ENCODE measurements at places on chromosomes 5 and 9.

DNA sequence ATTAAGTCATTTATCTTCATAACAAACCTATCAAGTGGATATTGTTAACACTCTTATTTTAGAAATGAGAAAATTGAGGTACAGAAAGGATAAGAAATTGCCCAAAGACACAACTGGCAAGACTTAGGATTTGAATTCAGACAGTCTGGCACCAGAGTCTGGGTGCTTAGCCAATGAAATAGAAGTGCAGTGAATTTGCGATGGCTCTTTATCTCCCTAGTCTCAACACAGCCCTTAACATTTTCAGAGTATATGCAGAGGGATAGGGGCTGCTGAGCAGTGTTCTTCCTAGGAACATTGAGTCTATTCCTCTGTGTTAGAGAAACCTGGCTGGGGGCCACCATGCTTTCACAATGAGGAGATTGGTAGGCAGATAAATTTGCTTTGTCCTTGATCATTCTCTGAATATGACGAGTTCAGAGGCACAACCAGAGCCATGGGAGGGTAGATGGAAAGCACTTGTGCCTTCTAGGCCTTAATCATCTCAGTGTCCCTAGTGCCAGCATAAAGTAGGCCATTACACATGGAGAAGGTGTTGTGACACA, 6.1 kb upstream of the FSD1L start:
- DNase-seq, result no peak

GRCh38 chr9:3758816-3759576, 233.2 kb upstream of the RFX3 start:
- DNase-seq, result no peak

- no peak for DNase-seq
These were observed 143.3 kb downstream of the FGF10 start for GRCh38 chr5:44245935-44246334.

DNA sequence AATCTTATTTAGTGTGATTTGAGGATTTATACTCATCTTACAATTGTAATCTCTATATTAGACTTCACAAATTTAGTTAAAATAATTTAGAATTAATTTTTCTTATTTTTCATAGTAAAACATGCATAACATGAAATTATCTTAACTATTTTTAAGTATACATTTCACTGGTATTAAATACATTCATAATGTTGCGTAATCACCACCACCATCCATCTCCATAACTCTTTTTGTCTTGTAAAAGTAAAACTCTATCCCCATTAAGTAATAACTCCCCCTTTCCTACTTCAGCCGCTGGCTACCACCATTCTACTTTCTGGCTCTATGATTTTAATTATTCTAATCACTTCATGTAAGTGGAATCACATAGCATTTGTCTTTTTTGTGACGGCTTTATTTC, 193.4 kb downstream of the SH3GL2 start:
- no peak for DNase-seq

GRCh38 chr5:149452007-149452664, 73.0 kb upstream of the IL17B start:
- peak; percentile 48 for DNase-seq

DNA sequence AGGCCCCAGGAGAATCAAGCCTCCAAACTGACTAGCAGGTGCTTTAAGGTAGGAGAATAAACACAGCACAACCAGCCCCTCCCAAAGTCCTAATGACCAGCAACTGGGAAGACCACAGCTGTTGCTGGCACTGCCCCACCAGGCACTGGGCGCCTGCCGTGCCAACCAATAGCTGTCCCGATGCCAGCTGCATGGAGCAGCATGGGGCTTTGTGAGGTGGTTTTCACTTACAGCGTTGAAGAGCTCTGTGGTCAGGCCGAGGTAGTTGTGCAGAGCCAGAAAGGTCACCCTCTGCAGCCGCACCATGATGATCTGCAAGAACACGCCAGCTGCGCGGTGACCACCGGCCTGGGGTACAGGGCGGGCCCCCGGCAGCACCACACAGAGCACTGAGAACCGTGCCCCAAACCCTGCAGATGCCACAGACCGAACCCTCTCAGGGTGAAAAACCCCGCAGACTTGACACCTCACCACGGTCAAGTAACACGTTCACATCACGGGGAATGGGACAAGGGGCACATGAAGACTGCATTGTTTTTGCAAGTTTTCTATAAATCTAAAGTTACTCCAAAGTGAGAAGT, 28.7 kb downstream of the PNPLA7 start:
- no peak for DNase-seq

DNA sequence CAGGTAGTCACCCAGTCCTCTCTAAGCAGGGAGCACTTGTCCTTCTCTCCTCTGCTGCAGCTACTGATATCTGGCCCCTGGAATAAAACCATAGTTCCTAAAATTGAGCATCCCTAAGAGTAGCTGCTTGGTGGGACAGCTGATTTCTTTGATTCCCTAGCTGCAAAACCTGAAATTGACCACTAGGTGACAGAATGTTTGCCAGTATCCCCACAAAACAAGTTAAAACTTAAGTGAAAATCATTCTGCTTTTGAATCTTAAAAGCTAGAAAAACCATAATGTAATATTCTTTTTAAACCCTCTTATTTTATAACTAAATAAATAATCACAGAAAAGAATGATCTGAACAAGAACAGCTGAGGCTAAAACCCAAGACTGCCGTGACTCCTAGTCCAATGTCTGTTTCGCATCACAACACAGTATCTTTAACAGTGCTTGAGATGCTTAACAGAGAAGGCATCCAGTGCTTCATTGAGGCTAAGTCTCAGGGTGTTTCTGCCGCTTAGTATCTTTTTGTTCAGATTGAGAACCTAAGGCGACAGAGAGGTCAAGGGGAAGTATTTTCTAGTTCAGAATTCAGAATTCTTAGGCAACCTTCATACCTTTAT, 24.4 kb upstream of the TAL2 start:
- no peak for DNase-seq

- no peak for DNase-seq
These were observed 158.0 kb downstream of the DEPDC1B start for GRCh38 chr5:60541980-60542379.

- DNase-seq, result peak; percentile 89
These were observed 3.7 kb upstream of the STXBP1 start for GRCh38 chr9:127608104-127608966.

DNA sequence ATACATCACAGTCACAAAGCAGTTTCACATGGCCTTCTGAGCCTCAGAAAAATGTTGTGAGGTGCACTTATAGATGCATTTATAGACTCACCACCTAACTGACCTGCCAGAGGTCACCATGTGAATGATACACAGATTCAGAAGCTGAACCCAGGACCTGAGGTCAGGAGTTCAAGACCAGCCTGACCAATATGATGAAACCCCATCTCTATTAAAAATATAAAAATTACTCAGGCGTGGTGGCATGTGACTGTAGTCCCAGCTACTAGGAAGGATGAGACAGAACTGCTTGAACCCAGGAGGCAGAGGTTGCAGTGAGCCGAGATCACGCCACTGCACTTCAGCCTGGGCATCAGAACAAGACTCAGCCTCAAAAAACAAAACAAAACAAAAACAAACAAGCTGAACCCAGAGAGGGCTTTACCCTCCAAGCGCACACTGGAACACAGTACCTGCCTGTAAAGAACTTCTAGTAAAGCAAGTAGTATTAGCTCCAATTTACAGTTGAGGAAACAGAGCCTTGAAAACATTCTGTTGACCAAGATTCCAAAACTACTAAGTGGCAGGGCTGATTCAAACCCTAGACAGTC, 16.3 kb downstream of the ECPAS start:
- no peak for DNase-seq

DNA sequence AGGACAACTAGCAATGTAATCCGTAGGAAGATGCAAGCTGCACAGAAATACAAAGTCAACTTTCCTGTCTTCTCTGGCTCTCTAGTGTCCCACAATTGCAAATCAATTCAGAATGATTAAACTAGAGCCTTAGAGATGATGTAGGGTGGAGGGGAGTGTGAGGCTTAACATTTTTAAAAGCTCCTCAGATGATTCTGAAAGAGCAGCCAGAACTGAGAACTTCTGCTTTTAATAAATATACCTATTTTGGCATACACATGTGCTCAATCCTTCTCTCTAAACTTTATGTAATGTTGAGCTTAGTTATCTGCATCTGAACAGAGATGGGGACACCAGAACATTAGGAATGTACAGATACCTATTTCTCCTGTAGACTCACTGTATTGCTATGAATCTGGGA, 139.9 kb upstream of the APC start:
- no peak for DNase-seq

DNA sequence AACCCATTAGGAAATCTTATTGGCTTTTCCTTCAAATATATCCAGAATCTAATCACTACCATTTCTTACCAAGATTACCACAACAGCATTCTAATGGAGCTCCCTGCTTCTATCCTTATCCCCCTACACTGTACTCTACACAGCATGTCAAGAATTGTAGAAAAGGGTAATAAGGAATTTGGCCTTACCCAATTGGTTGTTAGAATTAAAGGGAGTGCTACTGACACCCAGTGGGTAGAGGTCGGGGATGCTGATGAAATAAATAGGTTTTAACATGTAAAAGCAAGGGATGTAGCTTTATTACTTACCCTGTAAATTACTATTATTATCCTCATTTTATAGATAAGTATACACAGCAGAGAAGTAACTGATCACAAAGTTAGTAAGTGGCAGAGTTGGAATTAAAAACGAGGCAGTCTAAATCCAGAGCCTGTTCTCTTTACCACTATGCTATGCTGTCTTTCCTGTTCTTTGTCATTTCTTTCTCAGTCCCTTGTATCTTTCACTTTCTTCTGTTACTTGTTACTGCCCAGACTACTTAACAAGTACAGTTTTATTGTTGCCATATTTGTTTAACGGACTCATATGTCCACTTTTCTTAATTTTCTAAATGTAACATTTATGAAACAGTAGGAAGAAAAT, 10.5 kb downstream of the SLC38A9 start:
- no peak for DNase-seq

GRCh38 chr5:170903075-170903474, 41.3 kb downstream of the RANBP17 start:
- no peak for DNase-seq

DNA sequence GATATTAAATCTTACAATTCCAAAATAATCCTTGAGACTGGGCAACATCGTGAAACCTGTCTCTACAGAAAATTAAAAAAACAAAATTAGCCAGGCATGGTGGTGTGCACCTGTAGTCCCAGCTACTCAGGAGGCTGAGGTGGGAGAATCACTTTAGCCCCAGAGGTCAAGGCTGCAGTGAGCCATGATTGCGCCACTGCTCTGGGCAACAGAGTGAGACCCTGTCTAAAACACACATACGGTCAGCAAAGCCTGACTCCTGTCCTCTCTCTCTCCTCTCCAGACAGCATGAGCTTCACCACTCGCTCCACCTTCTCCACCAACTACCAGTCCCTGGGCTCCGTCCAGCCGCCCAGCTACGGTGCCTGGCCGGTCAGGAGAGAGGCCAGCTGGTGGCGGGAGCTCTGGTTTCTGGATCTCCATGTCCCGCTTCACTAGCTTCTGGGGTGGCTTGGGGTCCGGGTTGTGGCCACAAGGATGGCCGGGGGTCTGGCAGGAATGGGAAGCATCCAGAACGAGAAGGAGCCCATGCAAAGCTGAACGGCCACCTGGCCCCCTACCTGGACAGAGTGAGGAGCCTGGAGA, 9.0 kb upstream of the PDCL start:
- DNase-seq, result no peak

GRCh38 chr9:3809724-3810123, 283.9 kb upstream of the RFX3 start:
- DNase-seq, result peak; percentile 56

GRCh38 chr9:20351715-20352114, 270.6 kb downstream of the MLLT3 start:
- no peak for DNase-seq

- DNase-seq, result no peak
These were observed 40.4 kb downstream of the PPIC start for GRCh38 chr5:122996091-122996490.

- DNase-seq, result no peak
These were observed 429.0 kb upstream of the ZNF608 start for GRCh38 chr5:125175348-125176004.

- DNase-seq, result no peak
These were observed 33.5 kb upstream of the SPARC start for GRCh38 chr5:151720215-151720614.

- DNase-seq, result no peak
These were observed 2.7 kb upstream of the PHPT1 start for GRCh38 chr9:136846376-136847087.

DNA sequence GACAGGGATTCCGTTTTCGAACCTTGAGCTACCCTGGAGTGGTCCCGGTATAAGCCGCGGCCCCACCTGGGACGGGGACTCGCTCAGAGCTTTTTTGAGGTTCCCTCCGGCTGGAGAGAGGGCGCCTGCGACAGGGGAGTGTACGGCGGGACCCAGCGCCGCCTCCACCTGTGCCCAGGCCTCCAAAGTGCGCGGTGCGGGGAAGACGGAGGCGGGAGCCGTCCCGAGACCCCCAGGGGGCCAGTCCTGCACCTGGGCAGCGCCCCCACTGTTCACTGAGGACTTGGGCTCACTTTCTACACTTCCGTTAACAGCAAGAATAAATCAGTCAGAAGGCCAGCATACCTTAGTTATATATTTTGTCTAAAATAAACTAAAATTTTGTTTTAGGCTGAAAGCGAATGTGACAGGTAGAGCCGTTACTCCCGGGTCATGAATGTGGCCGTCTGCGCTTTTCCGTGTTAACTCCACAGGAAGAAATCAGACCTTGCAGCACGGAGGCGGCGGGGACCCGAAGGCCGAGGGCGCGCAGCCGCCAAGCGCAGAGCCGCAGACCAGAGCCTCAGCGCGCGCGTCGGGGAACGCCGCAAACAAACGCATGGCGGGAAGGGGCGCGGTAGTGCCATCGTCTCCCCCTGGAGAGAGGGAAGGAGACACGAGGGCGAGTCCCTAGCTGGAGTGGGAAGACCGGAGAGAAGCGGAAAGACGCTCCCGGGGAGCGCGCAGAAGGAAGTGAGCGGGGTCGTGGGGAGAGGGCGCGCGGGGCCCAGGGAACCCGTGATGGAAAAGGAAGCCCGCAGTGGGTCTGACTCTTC, 14.1 kb downstream of the TRIM7 start:
- no peak for DNase-seq

DNA sequence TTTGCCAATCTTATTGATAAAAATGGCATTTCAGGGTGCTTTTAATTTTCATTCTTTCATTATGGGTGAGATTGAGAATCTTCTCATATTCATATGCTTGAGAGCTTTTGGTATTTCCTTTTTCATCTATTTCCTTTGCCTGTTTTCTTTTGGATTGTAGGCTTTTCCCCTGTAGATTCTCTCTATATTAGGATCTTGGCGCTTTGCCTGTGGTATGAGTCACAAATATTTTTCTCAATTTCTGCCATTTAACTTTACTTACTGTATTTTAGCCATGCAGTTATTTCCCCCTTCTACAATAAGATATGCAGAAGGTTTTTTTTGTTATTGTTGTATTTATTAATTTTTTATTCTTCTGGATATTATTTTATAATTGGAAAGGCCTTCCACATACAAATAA, 21.5 kb upstream of the KLF9 start:
- peak; percentile 21 for DNase-seq

Data from urothelium cell line (cell line).